Activated naive CD4-positive, alpha-beta T cell treated with anti-CD3 and anti-CD28 coated beads, Interleukin-2, amount 10 ng/mL, durations not matched to agents 5 hours and 36 hours (primary cell): ENCODE measurements at places on chromosomes 2 and 18. TPM values are rescaled to one million over a fixed set of nuclear protein-coding genes. Genes with fewer than 3 reads are reported as not detected.

Gene NT5DC4
- total RNA-seq, result not detected

Gene KCNG2
- total RNA-seq, result not detected

Gene ALPI
- not detected for total RNA-seq

Gene SMYD5
- total RNA-seq, result 14.2 TPM

Gene BOLL
- total RNA-seq, result not detected

Gene HTR2B
- total RNA-seq, result not detected

Gene REG3A
- not detected for total RNA-seq

Gene NRP2
- total RNA-seq, result 19.2 TPM

Gene LBH
- 158 TPM for total RNA-seq

Gene REG1B
- not detected for total RNA-seq
